HCEC 1CT (cell line): ENCODE measurements at places on chromosomes 2 and 18.

- no peak for DNase-seq
Measured at GRCh38 chr18:55403421-55403949, 184.5 kb downstream of the TCF4 start.

DNA sequence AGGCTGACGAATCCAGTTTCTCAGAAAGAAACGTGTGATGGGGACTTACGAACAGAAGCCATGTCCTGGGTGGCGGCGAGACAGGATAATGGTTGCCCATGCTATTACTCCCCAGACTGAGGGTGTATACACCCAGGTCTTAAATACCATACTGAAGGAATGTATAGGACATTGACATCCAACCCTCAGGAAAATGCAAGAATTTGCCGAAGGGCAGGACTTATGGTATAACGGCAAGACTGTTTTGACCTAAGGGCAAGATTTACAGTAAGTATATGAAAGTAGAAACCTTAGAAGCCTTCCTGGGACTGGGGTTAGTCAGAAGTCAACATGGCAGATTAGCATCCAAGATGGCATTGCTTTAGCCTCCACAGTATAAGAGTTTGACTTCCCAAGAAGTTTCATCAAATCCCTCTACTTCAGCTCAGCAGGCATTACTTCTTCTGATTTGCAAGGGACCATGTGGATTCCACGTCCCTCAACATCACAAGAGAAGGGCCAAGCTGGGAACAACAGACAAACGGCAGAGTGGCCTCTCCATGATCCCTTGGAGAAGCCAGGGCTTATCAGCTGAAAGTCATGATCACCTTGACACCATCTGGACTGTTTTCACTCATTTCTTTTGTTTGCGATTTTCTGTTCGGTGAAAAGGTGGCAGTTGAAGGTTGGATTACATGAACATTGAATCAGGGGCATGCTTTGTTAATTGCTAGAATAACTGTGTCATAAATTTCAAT lies 21.1 kb downstream of the ST3GAL5 start:
- DNase-seq: no peak

DNA sequence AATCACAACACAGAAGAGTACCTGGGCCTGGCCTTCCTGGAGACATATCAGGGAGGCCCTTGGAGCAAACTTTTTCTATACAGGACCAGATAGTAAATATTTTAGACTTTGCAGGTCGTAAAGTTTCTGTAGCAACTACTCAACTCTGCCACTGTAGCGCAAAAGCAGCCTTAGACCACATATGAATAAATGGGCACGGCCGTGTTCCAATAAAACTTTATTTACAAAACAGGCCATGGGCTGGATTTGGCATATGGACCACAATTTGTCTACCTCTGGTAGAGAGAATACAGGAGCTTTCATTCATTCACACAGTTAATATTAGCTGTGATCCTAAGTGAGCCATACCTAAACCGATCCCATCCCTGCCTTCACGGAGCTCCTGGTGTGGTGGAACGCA lies 98.6 kb upstream of the CAB39 start:
- DNase-seq: no peak

- peak; percentile 10 for DNase-seq
Measured at GRCh38 chr2:118048401-118048800, 34.5 kb upstream of the CCDC93 start.

- DNase-seq: no peak
Measured at GRCh38 chr2:72292433-72292832, 144.8 kb upstream of the CYP26B1 start.

DNA sequence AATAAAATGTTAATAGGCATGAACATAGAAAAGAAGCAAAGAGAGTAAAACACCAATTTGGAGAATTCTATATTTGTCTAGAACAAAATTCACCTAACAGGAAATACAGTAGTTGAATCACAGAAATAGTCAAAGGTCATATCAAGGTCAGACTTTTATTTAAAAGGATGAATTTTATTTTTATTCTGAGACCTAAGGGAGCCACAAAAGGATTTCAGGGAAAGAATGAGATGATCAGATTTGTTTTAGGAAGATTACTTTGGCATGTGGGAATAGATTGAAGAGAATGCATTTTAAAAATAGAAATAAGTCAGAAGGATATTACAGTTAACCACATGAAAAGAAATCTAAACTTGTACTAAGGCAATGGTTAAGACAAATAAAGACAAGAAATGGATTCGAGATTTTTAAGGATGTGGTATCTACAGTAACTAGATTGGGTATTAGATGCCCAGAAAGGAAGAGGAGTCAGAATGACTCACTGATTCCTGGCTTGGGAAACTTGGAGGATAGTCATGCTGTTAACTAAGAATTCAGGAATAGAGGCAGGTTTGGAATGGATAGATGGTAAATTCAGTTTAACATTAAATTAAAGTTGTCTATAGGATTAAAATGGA lies 56.0 kb downstream of the METTL4 start:
- peak; percentile 93 for DNase-seq

DNA sequence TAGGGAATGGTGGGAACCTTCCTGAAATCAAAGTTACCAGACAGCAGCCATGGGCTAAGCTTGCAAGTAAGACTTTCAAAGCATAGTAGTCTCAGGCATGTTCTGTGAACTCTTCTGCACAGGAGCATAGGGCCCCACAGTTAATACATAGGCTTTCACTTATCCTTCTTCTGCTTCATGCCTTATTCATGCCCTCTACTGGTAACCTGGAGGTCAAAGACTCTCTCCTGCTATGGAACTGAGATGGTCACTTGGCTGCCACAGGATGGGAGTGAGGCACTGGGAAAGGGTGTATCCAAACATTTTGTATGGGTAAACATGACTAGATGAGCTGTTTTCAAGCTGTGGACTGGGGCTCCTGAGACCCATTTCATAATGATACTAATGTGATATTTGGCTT lies 49.1 kb upstream of the ZNF638 start:
- DNase-seq: no peak

DNA sequence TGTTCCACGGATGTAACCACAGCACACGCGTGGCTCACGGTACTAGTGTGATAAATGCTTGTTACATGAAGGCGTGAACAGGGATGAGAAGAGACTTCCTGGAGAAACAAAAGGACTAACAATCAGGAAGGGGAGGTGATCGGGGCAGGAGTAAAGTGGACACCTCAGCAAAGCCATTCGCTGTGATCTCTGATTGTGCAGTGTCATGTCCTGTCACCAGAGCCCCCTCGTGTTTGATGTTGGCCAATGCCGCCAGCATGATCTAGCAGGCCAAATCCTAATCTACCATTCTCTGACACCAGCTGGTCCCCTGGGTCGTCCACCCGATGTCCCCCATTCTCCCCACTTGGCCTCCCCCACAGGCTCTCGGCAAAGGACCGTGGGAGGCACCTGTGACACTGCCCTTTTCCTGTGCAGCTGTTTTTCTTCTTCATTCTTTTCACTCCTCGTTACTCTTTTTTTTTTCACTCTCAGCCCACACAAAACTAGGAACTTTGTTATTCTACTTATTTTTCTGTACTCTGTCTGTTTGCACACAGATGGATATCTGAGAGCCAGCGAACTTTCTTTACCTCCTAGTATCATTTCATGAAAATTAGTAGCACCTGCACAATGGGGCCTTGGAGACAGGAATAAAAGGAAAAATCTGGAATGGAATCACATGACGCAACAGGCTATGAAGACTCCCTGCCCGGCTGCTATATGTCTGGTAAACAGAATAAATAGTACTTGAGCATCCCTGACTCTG lies 146.8 kb downstream of the TGIF1 start:
- DNase-seq: no peak

GRCh38 chr18:55147791-55148190 lies 188.5 kb upstream of the CCDC68 start:
- no peak for DNase-seq

GRCh38 chr2:67499989-67500388 lies 102.9 kb downstream of the ETAA1 start:
- DNase-seq: no peak

- DNase-seq: no peak
Measured at GRCh38 chr18:11521853-11522252, 87.5 kb upstream of the SLC35G4 start.

- no peak for DNase-seq
Measured at GRCh38 chr18:2963048-2963447, 49.9 kb downstream of the LPIN2 start.

- no peak for DNase-seq
Measured at GRCh38 chr2:187482796-187483195, 34.7 kb upstream of the CALCRL start.

DNA sequence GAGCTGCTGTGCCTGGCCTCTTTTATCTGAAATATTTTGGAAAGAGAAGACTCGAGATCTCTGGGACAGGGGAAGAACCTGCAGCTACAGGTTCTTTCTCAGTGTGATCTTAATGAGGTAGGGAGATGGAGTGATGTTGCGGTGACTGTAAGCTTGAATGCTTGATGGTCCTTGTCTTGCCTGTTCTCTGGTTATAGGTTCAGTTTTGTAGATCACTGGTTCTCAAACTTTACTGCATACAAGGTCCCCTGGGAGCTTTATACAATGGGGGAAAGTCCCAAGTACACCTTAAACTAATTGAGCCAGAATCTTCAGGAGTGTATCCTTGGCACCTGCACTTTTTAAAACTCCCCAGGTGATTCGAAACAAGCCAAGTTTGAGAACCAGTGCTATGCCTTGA lies 136.7 kb upstream of the CXCR4 start:
- no peak for DNase-seq
